ENCODE measurements at places on chromosomes 11 and 22.

DNA sequence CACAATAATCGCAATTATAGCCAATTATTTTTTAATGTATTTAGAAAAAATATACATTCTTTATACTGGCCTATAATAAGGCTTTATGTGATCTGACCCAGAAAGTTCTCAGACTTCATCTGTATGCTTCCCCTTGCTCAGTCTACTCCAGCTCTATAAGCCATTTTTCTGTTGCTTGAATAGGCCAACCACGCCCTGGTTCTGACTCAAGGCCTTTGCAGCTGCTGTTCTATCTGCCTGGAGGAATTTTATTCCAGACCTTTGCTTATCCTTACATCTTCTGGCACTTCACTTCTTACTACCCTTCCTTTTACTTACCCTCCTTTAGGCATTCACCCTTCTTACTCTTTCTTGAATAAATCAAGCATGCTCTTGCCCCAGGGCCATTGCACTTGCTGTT lies 54.9 kb upstream of the PDE3B start:
- no peak for DNase-seq

DNA sequence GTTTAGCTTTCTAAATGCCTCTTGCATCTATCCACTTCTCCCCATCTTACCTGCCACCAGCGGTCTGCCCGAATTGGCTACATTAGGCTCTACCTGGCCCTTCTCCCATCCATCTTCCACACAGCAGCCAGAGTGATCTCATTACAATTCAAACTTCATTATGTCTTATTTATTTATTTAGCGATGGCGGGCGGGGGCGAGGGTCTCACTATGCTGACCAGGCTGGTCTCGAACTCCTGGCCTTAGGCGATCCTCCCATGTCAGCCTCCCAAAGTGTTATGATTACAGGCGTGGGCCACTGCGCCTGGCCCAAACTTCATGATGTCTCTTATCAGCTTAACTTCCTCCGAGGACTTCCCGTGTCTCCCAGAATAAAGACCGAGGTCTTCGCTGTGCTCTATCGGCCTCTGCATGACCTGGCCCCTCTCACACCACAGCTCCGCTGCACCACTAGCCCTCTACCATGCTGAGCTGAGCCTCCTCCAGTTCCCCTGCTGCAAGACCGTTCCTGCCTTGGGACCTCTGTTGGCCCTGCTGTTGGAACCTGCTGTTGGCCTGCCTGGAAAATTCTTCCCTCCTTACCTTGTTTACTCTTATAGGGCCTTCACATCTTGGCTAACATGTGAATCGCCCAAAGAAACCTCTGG lies 870 bp upstream of the CTTN start:
- DNase-seq = no peak

DNA sequence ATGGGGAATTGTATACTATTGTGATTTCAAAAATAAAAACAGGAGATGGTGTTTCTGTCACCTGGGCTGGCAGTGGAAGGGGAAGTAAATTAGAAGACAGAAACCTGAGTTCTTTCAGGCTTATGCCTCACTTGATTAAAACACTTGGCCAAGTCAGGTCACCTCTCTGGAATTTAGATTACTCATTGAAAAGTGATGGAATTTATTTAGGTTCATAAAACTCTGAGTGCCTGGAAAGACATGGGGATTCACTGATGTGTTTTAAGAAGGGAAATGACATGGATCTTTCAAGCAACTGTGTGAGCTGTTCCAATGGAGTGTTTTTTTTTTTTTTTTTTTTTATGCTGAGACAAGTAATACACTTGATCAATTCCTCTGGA lies 400.1 kb downstream of the TMEM135 start:
- DNase-seq = no peak

DNA sequence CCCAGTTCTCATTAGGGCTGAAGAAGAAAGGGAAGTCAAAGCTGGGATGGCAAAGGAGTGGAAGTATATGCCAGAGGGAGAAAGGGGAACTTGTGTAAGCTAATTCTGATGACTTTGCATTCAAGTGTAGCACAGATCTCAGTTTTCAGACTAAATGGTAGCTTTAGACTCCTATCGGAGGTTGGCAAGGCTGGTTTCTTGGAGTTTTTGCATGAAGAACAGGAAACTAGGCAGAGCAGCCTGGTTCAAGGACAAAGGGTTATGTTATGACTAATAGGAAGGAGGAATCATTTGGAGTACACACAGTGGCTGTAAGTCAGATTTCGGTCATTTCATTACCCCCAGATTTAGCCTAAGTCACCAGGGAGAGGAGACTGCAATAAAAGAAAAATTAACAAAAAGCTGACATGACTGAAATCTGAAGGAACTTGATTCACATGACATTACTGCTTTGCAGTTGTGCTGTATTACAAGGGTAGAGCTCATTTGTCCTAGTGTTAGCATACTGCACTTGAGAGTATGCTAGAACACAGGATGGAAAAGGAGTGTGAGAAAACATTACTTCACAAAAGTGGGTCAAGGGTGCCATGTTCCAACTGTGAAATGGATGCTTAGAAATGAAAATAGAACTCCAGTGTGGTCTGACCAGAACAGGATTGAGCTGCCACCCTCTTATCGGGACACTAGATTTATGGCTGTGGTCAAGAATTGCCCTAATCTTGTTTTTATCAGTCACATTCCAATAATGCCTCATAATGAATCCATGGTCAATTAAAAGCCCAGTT lies 23.6 kb downstream of the ADM start:
- no peak for DNase-seq

- no peak for DNase-seq
These were observed 204.0 kb downstream of the DBX1 start for GRCh38 chr11:19956228-19956627.
